ENCODE measurements at places on chromosomes 1 and 21.

GRCh38 chr1:53616511-53616910 lies 122.5 kb downstream of the GLIS1 start:
- no peak for DNase-seq

DNA sequence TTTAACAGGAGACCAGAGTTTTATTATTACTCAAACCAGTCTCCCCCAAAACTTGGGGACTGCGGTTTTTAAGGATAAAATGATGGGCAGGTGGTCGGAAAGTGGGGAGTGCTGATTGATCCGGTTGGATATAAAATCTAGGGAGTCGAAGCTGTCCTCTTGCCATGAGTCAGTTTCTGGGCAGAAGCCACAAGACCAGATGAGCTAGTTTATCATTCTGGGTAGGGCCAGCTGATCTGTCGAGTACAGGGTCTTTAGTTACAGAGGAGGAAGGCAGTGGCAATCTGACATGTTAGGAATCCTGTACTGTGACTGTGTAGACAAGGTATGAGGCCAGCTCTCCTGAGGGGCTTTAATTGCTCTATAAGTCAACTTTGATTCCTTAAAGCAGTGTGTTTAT lies 22.9 kb upstream of the FOXE3 start:
- DNase-seq = no peak

GRCh38 chr1:162035241-162035640 lies 11.6 kb upstream of the OLFML2B start:
- DNase-seq = no peak

DNA sequence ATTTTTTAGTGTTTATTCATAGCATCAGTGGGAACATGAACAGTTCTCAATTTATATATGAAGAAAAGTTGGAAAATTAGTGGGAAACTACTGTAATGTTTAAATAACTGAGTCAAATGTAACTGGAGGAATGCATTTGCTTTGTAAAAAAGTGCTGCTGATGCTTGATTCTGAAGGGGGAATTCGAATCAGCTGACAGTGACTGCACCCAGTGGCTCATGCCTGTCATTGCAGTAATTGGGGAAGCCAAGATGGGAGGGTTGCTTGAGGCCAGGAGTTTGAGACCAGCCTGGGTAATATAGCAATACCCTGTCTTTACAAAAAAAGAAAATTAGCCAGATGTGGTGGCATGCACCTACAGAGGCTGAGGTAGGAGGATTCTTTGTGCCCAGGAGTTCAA lies 398.4 kb downstream of the ZP4 start:
- DNase-seq = no peak

- DNase-seq = no peak
Observed at GRCh38 chr1:230937371-230937770, 41.3 kb downstream of the TTC13 start.

GRCh38 chr1:179826626-179827280 lies 50.9 kb downstream of the TOR1AIP2 start:
- no peak for DNase-seq
